ENCODE measurements at places on chromosomes 4 and X. TPM values are rescaled to one million over a fixed set of nuclear protein-coding genes. Genes with fewer than 3 reads are reported as not detected.

- H3K4me1 ChIP-seq = peaks cover 23% of the 10 kb centered on the region
- H3K4me3 ChIP-seq = no peak overlapping the region
- H3K36me3 ChIP-seq = no peaks in the 10 kb centered on the region
- no peaks in the 10 kb centered on the region for H3K27me3 ChIP-seq
- no peak for DNase-seq
- H3K27ac ChIP-seq = no peak overlapping the region
Measured at GRCh38 chr4:124948976-124949597, 236.6 kb upstream of the ANKRD50 start.

- peaks cover 51% of the 10 kb centered on the region for H3K4me1 ChIP-seq
- peak overlapping the region; percentile 34 for H3K4me3 ChIP-seq
- peak overlapping the region; percentile 48 for H3K27ac ChIP-seq
- H3K27me3 ChIP-seq = no peaks in the 10 kb centered on the region
- peaks cover 6% of the 10 kb centered on the region for H3K36me3 ChIP-seq
Measured at GRCh38 chrX:132758759-132759158, 199.7 kb downstream of the HS6ST2 start.

MTHFD2L gene
- total RNA-seq = 11.2 TPM

- no peaks in the 10 kb centered on the region for H3K27me3 ChIP-seq
- H3K27ac ChIP-seq = no peak overlapping the region
- no peaks in the 10 kb centered on the region for H3K36me3 ChIP-seq
Measured at GRCh38 chr4:171583790-171584189, 229.4 kb upstream of the GALNTL6 start.

GRCh38 chr4:4639370-4639769, 97.5 kb upstream of the STX18 start:
- no peak overlapping the region for H3K4me3 ChIP-seq
- peaks cover 12% of the 10 kb centered on the region for H3K27me3 ChIP-seq
- no peak overlapping the region for H3K27ac ChIP-seq
- H3K4me1 ChIP-seq = peaks cover 21% of the 10 kb centered on the region
- H3K36me3 ChIP-seq = no peaks in the 10 kb centered on the region

MND1 gene
- 15.2 TPM for total RNA-seq

VCX gene
- not detected for total RNA-seq

GRCh38 chr4:155179216-155179615, 29.2 kb upstream of the NPY2R start:
- H3K27me3 ChIP-seq = no peaks in the 10 kb centered on the region
- no peaks in the 10 kb centered on the region for H3K36me3 ChIP-seq
- DNase-seq = no peak
- no peaks in the 10 kb centered on the region for H3K4me1 ChIP-seq

EGFL6 gene
- total RNA-seq = 0.40 TPM

DNA sequence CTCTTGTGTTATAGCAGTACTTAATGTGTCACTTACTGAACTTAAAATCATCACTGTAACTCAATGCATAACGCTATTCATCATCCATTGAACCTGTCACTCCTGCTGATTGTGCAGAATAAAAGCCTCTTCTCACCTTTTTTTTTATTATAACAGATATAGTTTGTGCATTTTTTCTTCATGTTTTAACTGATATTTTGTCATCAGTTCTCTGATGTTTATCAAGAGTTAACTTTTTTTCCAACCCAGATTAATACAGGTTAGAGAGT, 100.4 kb downstream of the SLIT2 start:
- H3K4me1 ChIP-seq = peaks cover 40% of the 10 kb centered on the region
- DNase-seq = no peak
- no peak overlapping the region for H3K4me3 ChIP-seq
- H3K27me3 ChIP-seq = no peaks in the 10 kb centered on the region

PDZD4 gene
- total RNA-seq = 23.9 TPM

DNA sequence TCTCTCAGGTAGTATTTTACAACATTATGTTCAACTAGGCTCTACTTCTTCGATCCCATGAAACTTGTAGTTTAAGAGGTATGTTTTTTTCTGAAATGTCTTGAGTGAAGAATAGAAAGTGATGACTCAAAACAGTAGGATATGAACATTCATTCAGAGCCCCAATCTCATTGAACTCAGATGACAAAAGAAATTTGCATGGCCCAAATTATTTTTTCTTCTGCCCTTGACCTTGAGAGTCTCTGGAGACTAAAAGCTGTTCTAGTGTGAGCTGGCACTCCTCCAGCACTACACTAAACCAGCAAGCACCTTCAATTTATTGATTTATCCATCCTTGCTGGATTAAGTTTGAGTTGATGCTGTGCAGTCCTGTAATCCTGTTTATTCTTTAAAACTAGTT, 4.0 kb downstream of the DCLK2 start:
- H3K27ac ChIP-seq = no peak overlapping the region
- peak overlapping the region; percentile 53 for H3K4me3 ChIP-seq

Data from type B pancreatic cell (in vitro differentiated cells).